ENCODE measurements at places on chromosomes 11 and 22.

GRCh38 chr11:23192256-23192655 lies 332.0 kb upstream of the CCDC179 start:
- DNase-seq = no peak

DNA sequence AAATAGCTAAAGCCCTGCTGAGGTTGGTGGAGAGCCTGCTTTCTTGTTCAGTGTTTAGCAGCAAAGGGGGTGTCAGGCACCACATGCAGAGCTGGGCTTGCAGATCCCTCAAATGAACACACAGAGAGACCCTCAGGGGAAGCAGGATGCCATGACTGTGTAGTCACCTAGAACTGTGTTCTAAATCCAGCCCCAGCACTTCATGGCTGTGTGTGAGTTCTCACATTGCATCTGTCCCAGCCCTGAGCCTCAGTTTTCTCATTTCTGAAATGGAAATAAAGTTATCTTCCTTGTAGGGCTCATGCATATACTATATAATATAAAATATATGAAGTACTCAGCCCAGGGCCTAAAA lies 47.1 kb downstream of the CWC15 start:
- DNase-seq = no peak

GRCh38 chr11:76613901-76614300 lies 56.6 kb downstream of the LRRC32 start:
- DNase-seq = no peak

GRCh38 chr22:36277482-36278291 lies 24.8 kb downstream of the APOL1 start:
- peak; percentile 49 for DNase-seq

GRCh38 chr22:50720301-50721256 lies 17.4 kb upstream of the ACR start:
- no peak for DNase-seq

Measured in stimulated activated CD4-positive, alpha-beta T cell treated with anti-CD3 and anti-CD28 coated beads, Interleukin-2, amount 100 ng/mL, for 4 hours (primary cell).